Activated CD4-positive, alpha-beta memory T cell treated with anti-CD3 and anti-CD28 coated beads for 36 hours (primary cell): ENCODE measurements at places on chromosomes 4 and X.

- DNase-seq = no peak
These were observed 36.5 kb downstream of the SHOX start for GRCh38 chrX:666762-667720.

DNA sequence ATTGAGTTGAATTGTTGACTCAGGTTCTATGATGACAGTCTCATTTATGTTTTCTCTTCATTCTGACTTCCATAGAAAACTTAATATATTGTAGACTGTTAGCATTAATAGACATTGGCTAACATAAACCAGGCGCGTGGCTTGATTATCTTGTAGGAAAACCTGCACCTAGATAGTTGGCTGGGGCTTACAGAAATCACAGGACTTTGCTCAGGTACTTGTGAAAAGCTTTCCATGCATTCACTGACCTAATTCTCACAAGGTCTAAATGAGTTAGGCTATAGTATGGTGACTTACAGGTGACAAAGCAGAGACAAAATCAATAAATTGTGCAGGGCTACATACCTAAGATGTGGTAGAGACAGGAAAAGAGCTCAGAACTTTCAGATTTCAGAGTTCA lies 212.8 kb downstream of the GPAT3 start:
- DNase-seq = no peak

- no peak for DNase-seq
These were observed 201.5 kb upstream of the GATB start for GRCh38 chr4:151962138-151962823.

DNA sequence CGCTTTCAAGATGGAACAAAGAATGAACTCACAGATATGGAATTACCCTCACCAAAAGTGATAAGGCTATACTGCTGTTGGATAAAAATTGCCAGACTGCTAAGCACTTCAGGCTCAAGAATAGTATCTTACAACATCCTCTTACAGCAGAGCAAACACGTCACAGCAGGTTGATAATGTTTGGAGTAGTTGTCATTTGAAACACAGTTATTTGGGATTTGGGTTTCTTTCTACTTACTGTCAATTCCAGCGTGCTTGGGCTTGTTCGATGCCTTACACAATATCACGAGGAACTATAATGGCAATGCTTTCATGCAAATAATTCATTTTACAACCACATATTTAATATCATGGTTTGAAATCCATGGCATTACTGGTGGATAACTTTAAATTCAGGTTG lies 1223.7 kb upstream of the AGA start:
- no peak for DNase-seq

DNA sequence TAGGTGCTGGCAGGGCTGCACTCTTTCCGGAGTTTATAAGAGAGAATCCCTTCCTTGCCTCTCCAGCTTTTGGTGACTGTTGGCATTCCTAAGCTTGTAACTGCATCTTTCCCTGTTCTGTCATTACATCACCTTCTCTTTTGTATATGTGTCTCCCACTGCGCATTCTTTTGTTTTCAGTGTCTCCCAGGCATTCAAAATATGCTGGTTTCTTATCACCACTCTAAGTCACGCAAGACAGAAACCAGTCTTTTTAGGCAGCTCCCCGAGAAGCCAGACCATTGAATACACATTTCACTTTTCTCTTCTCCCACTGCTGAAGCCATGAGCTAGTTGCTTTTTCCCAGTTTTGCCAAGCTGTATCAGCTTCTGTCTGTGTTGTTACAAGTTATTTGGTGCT lies 71.0 kb downstream of the LAS1L start:
- no peak for DNase-seq
